ENCODE measurements at places on chromosomes 12 and 14. TPM values are rescaled to one million over a fixed set of nuclear protein-coding genes. Genes with fewer than 3 reads are reported as not detected.

Gene HOXC12
- not detected for total RNA-seq

Gene SERPINA5
- total RNA-seq, result not detected

Gene RNASE7
- not detected for total RNA-seq

Gene COL2A1
- total RNA-seq, result 0.14 TPM

Gene PTCSC3
- not detected for total RNA-seq

Gene RNASE3
- not detected for total RNA-seq

Gene SLC7A8
- total RNA-seq, result 1.1 TPM

Gene BDKRB2
- total RNA-seq, result 85.5 TPM

Gene LMO3
- total RNA-seq, result not detected

Gene NYNRIN
- total RNA-seq, result 4.2 TPM

Gene MIP
- total RNA-seq, result not detected
